ENCODE measurements at places on chromosomes 16 and 17.

- DNase-seq = no peak
These were observed 42.7 kb downstream of the PGS1 start for GRCh38 chr17:78421084-78421533.

- DNase-seq = peak; percentile 25
These were observed 26.3 kb upstream of the METRNL start for GRCh38 chr17:83053021-83053681.

GRCh38 chr16:54297154-54297553 is 10.6 kb upstream of the IRX3 start:
- DNase-seq = no peak

DNA sequence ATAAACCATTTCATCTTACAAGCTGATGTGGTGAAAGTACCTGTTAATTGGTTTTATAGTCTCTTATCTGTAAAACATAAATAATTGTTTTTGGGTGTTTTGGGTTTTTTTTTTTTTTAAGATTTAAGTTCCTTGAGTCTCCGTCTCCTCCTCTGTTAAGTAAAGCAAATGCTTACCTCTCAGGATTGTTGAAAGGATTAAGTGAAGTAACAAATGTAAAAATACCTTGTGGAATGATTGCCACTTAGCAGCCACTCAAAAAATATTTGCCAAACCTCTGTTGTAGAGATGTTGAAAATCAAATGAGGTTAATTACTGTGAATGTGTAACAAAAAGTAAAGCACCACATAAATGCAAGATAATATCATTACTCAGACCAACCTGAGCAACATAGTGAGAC is 19.2 kb downstream of the LIMD2 start:
- no peak for DNase-seq

- DNase-seq = peak; percentile 77
These were observed 292.6 kb upstream of the SOX9 start for GRCh38 chr17:71828182-71828596.
